ENCODE measurements at places on chromosomes 3 and 15.
A peak's percentile ranks its signal among the peaks of the same experiment; 100 is the strongest.

GRCh38 chr3:29451920-29452319 lies 171.0 kb downstream of the RBMS3 start:
- DNase-seq = no peak

GRCh38 chr3:59512066-59512465 lies 462.2 kb upstream of the CFAP20DC start:
- no peak for DNase-seq

DNA sequence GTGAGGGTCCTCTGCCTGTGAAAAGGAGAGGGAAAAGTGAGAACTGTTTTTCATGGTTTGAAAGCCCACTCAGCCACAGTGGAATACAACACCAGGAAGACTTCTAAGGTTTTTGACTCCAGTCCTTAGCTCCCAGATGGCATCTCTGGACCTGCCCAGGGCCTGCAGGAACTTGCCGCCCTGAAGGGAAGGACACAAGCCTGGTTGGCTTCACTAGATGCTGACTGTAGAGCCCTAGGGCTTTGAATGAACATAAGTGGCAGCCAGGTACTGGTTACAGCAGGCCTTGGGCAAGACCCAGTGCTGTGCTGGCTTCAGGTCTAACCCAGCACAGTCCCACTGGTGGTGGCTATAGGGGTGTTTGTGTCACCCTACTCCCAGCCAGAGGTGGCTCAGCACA lies 21.3 kb upstream of the TMEM266 start:
- no peak for DNase-seq

- no peak for DNase-seq
These were observed 120.1 kb downstream of the TCF12 start for GRCh38 chr15:57038496-57038895.

GRCh38 chr15:51137880-51138430 lies 43.2 kb upstream of the TNFAIP8L3 start:
- no peak for DNase-seq

DNA sequence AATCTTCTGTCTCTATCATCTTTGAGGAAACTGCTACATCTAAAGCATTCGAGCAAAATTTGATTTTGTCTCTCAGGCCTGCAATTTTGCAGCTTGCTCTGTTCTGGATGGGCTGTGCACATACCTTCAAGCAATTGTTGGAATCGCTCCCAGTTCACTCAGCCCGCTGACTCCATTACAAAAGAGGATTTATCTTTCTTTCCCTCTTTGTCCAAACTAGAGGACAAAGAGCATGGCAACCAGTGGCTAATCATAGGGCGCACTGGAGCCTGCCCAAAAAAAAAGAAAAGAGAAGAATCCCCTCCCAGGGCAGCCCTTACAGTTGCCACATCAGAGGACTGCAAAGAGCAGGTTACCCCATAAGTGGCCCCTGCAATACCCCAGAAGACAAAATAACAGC lies 49.0 kb upstream of the DUT start:
- DNase-seq = peak; percentile 22

GRCh38 chr3:30341851-30342250 lies 264.6 kb upstream of the TGFBR2 start:
- no peak for DNase-seq

- no peak for DNase-seq
These were observed 22.8 kb upstream of the TRIM59 start for GRCh38 chr3:160472344-160472743.

- DNase-seq = no peak
These were observed 84.8 kb upstream of the SNRK start for GRCh38 chr3:43201581-43201980.

DNA sequence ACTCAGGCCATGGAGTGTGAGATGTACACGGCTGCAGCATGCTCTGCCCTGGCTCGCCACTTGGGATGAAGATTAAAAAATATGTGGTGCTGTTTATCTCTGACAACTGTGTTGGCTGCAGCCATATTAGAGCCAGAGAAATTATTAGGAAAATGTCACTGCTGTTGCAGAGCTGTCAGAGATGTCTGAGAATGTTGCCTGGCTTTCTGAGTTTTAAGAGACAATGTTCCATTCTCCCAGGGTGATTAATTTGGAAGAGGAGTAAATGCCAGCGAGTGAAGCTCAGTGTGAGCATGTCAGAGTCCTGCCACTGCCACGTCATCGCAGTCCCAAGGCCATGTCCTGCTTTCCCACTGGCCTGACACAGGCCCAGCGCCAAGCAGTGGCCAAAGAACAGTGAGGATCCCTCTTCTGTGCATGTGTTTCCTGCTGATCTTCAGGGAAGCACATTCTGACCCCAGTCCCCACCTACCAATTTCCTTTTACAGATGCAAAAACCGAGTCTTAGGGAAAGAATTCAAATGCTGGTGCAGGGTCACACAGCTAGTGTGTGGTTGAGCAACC lies 370.9 kb downstream of the GABRG3 start:
- DNase-seq = no peak

DNA sequence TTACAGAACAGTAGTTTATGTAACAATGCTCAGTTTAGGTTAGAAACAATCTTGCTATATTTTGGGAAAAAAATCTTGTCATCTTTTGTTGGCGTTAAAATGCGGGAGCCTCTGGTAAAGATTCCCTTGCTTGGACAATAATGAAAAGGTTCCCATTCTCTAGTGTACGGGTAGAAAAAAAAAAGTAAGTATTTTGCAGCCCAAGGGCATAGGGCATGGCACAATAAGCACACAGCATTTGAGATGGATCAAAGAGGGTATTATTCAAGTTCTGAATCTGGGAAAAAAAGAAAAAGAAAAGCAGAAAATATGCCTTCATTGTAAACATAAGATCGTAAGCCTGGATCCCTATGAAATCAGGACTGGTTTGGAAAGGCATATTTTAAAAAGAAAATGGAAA lies 408.6 kb upstream of the ROBO2 start:
- no peak for DNase-seq

DNA sequence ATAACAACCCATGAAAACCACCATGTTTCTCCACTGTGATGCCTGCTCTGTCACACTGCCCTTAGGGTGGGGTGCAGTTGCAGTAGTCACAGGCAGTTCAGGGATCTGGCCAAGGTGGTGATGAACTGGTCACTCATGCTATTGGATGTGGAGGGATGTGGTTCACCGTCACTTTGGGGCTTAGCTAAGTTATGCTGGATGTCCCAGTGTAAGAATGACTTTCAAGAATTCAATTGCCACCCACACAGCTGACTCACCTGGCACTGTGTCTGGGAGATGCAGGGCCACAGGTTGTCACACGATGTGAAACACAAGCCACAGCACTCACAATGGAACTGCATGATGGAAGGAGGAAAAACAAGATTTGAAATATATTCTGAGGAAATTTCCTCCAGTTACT lies 146.1 kb upstream of the CTNNB1 start:
- DNase-seq = no peak

GRCh38 chr3:110106805-110107204 lies 769.5 kb upstream of the DPPA4 start:
- DNase-seq = no peak

- DNase-seq = peak; percentile 44
These were observed 1.5 kb upstream of the RBM15B start for GRCh38 chr3:51389423-51390183.

GRCh38 chr3:33170531-33170930 lies 48.1 kb downstream of the SUSD5 start:
- DNase-seq = no peak

DNA sequence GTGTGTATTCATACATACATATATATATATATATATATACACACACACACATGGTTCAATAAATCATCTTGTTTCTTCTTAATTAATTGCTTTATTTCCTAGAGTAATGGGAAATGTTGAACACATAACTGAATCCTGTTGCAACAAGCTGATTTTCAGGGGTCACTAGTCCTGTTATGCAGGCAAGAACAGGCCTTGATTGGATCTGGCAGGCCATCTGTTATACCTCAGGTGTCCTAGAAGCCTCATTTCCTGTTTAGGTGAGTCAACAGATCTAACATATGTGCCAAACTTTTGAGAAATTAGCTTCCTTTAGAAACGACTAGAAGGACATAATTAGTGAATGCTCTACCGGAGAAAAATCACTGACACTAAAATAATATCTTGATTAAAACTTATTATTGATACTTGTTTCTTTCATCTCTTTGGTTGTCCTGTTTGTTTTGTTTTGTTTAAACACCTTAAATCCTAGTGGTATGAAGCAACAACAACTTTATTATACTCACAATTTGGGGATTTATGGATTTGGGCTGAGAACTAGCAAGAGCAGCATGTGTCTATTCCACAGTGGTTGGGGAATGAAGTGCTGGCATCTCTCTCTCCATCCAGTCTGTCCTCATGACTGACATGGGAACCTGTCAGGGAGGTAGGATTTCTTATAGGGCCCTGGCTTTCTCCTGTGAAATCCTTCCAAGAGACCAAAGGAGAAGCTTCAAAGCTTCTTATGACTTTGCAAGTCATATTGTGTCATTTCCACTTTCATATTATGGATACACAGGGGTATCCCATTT lies 552.6 kb downstream of the NSUN3 start:
- DNase-seq = peak; percentile 80

- DNase-seq = no peak
These were observed 22.1 kb upstream of the TRA2B start for GRCh38 chr3:185959609-185960521.

GRCh38 chr3:186680869-186681268 lies 15.1 kb downstream of the HRG start:
- DNase-seq = no peak

DNA sequence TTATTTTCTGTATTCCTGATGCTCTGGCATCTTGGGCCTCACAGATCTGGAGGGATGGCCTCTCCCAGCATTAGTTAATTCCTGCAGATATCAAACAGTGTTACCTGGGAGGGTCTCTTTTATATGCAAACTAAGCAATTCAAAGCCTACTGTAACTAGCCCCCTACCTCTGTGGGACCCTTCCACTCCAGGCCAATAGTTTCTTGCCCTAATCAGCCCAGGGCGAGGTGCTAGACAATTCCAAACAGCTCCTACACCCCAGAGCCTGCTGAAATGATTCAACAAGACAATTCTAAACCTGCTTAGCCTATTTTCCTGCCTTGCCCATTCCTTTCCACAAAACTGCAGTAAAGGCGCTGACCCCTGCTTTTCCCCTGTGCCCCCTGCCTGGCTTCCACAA lies 106.6 kb upstream of the IGSF10 start:
- no peak for DNase-seq

- no peak for DNase-seq
These were observed 76.2 kb downstream of the LARS2 start for GRCh38 chr3:45464336-45465170.

- DNase-seq = no peak
These were observed 3.5 kb downstream of the TSEN2 start for GRCh38 chr3:12487786-12488185.

- DNase-seq = no peak
These were observed 405.5 kb upstream of the TPM1 start for GRCh38 chr15:62636823-62637573.

- no peak for DNase-seq
These were observed 45.1 kb downstream of the TM2D3 start for GRCh38 chr15:101607108-101607507.

GRCh38 chr3:81728766-81729544 lies 32.5 kb downstream of the GBE1 start:
- DNase-seq = no peak

DNA sequence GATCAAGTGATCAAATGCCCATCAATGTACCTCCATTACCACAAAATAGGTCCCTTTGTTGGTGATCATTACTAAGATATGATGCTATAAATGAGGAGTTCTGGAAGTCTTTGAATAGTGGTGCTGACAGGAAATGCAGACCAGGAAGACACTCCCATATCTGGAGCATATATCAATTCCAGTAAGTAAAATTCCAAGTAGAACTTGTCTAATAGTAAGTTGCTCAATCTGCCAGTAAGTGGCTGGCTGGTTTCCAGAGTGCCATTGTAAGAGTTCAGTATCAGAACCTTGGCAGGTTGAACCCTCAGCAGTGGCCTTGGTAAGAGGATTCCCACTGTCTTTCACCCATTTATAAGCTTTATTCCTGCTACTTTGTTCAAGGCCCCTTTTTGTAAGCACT lies 379.9 kb upstream of the RBMS3 start:
- no peak for DNase-seq

DNA sequence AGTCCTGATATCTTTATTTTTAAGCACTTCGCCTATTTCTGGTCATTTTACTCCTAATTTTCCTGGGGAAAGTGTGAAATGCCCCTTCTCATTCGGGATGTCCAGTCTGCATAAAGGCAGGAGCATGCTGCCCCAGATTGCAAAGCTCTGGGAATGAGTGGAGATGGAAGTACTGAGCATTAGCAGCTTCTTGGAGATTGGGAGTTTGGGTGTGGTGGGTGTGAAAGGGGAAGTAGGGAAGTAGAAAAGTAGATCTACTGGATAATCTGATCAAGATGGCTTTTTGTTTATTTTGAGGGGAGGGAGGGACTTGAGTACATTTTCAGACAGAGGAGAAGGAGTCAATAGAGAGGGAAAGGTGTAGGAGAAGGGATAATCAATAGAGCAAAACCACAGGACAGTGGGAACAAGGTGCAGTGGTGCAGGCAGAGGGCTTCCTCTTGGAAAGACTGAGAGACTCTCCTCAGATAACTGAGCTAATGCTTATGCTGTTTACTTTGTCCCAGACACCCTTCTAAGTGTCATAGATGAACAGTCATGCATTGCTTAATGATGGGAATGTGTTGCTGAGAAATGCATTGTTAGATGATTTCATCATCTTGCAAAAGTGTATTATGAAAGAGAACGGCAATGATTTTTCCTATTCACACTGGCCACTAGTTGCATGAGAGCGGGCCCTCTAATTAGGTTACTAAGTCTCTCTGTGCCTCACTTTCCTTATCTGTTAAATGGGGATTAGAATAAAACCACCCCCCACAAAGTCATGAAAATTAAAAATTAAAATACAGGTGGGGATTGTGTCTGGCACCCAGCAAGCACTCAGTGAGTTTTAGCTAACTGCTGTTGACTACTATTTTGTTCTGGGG lies 45.5 kb downstream of the PHLDB2 start:
- DNase-seq = no peak

DNA sequence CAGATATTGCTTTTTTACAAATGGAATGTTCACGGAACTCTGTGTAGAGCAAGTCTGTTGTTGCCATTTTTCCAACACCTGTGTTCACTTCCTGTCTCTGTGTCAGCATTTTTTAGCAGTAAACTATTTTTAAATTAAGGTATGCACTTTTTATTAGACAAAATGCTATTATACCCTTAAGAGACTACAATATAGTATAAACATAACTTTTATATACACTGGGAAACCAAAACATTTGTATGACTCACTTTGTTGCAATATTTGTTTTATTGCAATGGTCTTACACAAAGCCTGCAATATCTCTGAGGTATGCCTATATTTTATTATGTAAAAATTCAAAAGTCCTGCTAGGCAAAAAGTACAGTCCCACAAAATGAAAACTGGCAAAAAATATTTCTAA lies 39.8 kb upstream of the FGF7 start:
- DNase-seq = no peak

GRCh38 chr3:37039161-37039846 lies 46.0 kb downstream of the MLH1 start:
- no peak for DNase-seq

- DNase-seq = no peak
These were observed 301.3 kb upstream of the NR2F2 start for GRCh38 chr15:96029172-96029571.

DNA sequence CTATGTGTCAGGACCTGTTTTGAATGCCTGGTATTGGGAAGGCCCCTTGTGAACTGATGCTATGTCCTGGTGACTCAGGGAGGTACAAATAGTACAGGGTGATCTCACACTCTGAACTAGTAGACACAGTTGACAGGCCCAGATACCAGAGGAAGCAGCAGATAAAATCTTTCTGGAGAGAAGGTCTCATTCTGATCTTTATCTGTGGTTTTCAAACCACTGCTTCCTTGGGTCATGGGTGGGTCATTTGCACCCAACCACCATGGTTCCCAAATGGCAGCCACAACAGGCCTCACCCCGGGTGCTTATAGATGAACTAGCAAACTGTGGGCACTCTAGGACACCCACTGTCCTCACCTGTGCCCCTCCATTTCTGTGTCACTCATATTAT lies 43.4 kb downstream of the PXYLP1 start:
- no peak for DNase-seq

All from NCI-H2081 (cell line).